CD4-positive, alpha-beta T cell (primary cell): ENCODE measurements at places on chromosomes 1 and 21.

DNA sequence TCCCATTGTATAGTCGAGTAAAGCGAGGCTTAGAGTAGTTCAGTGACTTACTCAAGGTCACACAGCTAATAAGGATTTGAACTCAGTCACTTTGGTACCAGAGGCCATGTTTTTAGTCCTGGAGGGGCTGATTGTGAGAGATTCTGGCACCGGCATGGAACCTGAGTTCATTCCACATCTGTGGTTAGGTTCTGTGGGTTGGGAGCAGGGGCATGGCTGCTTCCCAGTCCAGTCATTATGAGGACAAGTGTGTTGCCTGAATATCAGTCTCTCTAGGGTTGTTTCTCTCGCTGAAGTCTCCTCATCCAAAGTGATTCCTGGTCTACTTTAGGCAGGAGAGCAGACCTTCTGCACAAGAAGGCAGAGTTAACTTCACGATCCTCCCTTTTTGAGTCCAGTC is 90.6 kb downstream of the C1orf94 start:
- H3K4me3 ChIP-seq, result no peak overlapping the region
- H3K27me3 ChIP-seq, result peaks cover 4% of the 10 kb centered on the region
- DNase-seq, result no peak
- H3K4me1 ChIP-seq, result no peaks in the 10 kb centered on the region
- no peaks in the 10 kb centered on the region for H3K36me3 ChIP-seq
- no peak overlapping the region for H3K27ac ChIP-seq

- H3K27ac ChIP-seq, result no peak overlapping the region
- peaks cover 12% of the 10 kb centered on the region for H3K4me1 ChIP-seq
- no peak for DNase-seq
- no peak overlapping the region for H3K4me3 ChIP-seq
Observed at GRCh38 chr1:224201383-224201782, 18.3 kb downstream of the DEGS1 start.

GRCh38 chr1:150512846-150513245 is 2.7 kb upstream of the FALEC start:
- DNase-seq, result no peak
- peaks cover 17% of the 10 kb centered on the region for H3K4me1 ChIP-seq
- H3K27me3 ChIP-seq, result no peaks in the 10 kb centered on the region
- no peak overlapping the region for H3K4me3 ChIP-seq

DNA sequence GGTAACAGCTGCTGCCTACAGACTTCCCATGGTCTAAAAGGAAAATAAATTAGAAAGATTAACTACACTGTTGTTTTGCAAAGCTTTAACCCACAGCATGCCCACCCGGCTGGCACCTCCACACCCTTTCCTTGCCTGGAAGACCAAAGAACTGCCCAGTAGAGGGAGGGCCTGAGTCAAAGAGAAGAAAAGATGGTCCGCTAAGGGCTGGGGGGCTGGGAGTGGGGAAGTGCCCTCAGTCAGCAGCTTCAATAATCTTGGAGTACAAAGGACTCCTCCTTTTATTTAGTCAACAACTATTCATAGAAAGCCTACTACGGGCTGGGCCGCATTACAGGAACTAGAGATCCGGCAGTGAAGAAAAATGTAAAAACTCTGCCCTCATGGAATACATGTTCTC is 40.6 kb downstream of the ERI3 start:
- H3K36me3 ChIP-seq, result peaks cover 76% of the 10 kb centered on the region
- DNase-seq, result no peak
- H3K4me3 ChIP-seq, result no peak overlapping the region
- H3K27ac ChIP-seq, result no peak overlapping the region
- peaks cover 3% of the 10 kb centered on the region for H3K4me1 ChIP-seq

- no peak for DNase-seq
- H3K36me3 ChIP-seq, result no peaks in the 10 kb centered on the region
- no peaks in the 10 kb centered on the region for H3K27me3 ChIP-seq
- H3K4me1 ChIP-seq, result peaks cover 3% of the 10 kb centered on the region
Observed at GRCh38 chr21:38220270-38220737, 36.5 kb upstream of the KCNJ15 start.

DNA sequence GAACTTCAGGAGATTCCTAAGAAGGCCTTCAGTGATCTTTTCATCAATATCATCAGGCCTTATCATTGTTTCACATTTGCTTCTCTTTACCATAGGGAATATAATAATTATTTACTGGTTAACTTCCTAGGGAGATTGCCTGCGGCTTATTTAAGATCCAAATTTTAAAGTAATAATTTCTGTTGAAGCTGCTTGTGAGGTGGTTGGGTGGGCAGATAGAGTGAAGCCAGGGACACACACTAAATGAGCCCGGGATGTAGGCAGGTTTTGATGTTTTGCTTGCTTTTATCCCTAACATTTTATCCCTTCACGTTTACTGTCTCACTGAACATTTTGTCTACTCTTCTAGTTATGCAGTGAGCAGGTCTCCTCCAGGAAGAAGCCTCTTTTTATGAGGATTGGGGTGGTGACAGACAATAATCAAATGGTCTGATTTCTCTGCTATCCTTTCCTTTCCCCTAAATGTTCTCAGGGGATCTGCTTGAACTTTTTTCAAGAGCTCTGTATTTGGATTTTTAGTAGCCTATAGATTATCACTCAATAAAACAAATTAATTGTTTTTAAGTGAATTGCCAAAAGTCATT is 164.7 kb downstream of the RUNX1 start:
- H3K27ac ChIP-seq, result no peak overlapping the region
- no peak overlapping the region for H3K4me3 ChIP-seq
- H3K36me3 ChIP-seq, result peaks cover 22% of the 10 kb centered on the region
- no peak for DNase-seq

DNA sequence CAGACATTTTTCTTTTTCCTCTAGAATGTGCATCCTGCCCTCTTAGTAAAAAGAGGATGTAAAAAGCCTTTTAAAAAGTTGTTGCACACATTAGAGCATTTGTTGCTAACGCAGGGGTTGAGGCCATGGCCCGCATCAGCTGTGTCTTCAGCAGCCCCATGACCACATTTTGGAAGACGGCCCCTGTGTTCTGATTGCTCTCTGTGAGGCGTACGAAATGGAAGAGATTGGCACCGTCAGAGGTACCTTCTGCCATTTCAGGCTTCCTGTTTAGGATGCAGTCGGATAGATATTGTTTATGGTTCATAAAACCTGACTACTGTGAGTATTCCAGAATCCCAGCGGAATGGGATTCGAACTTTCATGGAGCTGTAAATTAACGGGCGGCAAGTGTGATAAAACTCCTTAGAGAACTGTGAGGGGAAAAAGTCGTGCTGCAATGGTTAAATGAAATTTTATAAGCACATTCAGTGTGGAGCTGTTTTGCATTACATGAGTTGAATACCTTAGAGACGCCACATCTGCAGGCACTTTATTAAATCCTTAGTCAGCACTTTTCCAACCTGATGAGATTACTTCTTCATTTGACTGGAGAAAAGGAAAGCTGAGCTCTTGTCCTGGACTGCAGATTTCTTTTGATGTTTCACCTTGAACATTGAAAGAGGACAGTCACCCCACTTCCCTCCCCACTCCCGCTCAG is 273.9 kb downstream of the TM2D1 start:
- DNase-seq, result no peak
- H3K27me3 ChIP-seq, result no peaks in the 10 kb centered on the region
- H3K27ac ChIP-seq, result no peak overlapping the region
- no peaks in the 10 kb centered on the region for H3K4me1 ChIP-seq
- no peaks in the 10 kb centered on the region for H3K36me3 ChIP-seq

DNA sequence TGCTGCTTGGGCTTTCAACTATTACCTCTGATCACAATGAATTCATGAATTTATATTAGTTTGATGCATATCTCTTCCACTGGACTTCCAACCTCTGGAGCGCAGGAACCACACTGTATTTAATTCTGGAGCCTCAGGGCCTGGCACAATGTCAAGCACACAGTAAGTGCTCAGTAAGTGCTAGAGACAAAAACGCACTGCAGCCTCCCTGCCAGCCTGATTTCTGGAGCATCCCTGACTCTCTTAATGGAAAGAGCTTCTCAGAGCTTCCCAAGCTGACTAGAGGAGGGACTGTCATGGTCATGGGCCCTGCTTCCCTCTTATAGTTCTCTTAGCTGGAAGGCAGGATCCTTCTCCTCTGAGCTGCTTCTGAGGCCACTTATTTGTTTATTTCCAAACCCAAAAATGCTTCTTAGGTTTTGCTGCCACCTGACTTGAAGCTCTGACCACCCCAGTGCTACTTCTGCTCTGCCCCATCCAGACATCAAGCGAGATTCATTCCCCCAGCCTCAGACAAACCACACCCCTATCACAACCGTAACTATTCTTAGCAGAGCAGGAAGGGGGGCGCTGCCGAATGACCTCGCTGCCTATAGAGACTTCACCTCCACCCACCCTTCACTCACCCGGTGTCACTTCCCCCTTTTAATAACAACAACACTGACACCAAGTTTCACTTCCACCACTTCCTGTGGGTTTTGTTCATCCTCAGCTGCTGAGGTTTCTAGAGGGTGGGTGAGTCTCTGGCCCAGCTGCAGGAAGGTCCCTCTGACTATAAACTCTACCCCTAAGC is 33.6 kb downstream of the NUAK2 start:
- peak; percentile 84 for DNase-seq
- H3K27ac ChIP-seq, result peak overlapping the region; percentile 65
- H3K4me3 ChIP-seq, result peak overlapping the region; percentile 22
- H3K4me1 ChIP-seq, result peaks cover 85% of the 10 kb centered on the region
- no peaks in the 10 kb centered on the region for H3K27me3 ChIP-seq

DNA sequence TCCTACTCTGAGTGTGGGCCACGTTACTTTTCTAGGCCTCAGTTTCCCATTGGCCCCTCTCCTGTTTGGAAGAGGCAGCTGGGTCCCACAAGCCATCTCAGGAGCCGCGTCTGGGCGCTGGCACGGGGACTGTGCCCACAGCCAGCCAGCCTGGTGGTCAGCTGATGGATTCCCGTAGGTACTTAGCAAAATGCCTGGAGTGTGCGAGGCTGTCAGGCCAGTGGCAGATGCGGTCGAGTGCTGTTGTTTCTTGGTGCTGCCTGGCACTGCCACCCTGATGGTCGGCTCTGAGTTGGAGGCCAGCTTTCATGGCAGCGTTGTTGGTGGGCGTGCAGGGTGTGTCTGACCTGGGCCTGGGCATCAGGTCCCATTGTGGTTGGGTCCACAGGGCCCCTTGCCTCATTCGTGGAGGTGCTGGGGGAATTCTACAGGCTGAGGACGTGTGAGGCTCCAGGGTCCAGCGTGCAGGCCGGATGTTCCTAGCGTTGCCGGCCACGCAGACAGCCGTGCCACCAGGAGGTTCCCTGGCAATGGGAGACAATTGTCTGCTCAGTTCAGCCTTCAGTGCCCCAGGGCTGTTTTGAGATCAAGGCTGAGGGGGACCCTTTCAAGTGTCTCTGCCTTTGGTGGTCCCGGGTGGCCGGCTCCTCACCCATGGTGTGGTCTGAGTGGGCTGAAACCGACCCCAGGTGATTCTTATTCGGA is 20.9 kb downstream of the SKI start:
- no peak for DNase-seq
- H3K4me1 ChIP-seq, result peaks cover 94% of the 10 kb centered on the region
- no peak overlapping the region for H3K4me3 ChIP-seq
- peaks cover 39% of the 10 kb centered on the region for H3K36me3 ChIP-seq
- no peak overlapping the region for H3K27ac ChIP-seq

DNA sequence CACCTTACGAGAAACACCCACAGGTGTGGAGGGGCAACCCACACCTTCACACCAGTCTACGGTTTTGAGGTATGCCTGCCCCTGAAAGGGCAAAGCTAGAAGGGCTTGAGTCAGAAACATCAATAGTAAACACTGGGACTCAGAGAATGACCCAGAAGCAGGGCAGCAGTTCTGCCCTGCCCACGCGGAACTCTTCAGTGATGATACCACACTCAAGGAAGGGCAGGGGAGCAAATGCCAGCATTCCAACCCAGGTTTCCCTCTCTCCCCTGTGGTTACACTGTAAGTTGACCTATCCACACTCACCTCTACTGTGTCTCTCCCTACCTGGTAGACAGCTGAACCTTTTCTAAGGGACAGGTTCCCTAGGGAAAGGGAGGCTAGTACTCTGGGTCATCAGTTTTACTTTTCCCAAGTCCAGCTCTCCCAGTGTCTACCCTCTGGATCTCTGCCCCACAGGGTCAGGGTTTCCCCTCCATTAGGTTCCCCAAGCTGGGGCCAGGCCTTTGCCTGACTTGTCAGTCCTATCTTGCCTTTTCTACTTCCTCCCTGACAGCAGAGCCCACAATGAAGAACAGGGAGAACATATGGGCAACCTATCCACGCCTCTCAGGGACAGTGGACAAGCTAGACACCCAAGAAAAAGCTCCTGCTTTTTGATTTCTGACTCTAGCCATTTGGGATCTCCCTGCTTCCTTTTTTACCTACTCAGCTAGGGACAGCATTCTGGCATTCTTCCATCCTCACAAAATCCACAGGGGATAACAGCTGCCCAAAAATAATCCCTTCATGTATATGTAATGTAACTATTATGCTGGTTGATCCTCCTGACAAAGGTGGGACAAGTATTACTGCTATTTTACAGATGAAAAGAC is 3.0 kb downstream of the F11R start:
- peaks cover 35% of the 10 kb centered on the region for H3K4me1 ChIP-seq
- no peak overlapping the region for H3K27ac ChIP-seq
- H3K4me3 ChIP-seq, result no peak overlapping the region
- no peaks in the 10 kb centered on the region for H3K36me3 ChIP-seq
- no peak for DNase-seq

DNA sequence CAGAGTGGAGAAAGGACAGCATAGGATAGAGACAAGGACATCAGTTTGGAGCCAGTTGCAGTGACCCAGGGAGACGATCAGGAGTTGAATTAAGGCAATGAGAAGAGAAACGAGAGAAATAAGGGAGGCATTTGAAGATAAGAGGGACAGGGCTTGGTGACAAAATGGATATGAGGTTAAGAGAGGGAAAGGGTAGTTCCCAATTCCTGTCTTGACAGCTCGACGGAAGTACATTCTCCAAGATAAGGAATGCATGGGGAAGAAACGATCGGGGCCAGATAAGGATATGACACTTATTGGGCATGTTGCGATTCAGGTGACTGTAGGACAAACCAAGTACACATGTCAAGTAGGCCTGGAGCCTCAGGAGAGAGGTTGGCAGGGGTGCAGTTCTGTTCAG is 18.7 kb upstream of the KCNN3 start:
- DNase-seq, result no peak
- no peaks in the 10 kb centered on the region for H3K36me3 ChIP-seq
- H3K4me1 ChIP-seq, result no peaks in the 10 kb centered on the region
- H3K27me3 ChIP-seq, result no peaks in the 10 kb centered on the region

- no peak for DNase-seq
- H3K4me1 ChIP-seq, result no peaks in the 10 kb centered on the region
- no peak overlapping the region for H3K27ac ChIP-seq
- no peak overlapping the region for H3K4me3 ChIP-seq
- no peaks in the 10 kb centered on the region for H3K27me3 ChIP-seq
- no peaks in the 10 kb centered on the region for H3K36me3 ChIP-seq
Observed at GRCh38 chr1:87497380-87498203, 168.9 kb downstream of the LMO4 start.

DNA sequence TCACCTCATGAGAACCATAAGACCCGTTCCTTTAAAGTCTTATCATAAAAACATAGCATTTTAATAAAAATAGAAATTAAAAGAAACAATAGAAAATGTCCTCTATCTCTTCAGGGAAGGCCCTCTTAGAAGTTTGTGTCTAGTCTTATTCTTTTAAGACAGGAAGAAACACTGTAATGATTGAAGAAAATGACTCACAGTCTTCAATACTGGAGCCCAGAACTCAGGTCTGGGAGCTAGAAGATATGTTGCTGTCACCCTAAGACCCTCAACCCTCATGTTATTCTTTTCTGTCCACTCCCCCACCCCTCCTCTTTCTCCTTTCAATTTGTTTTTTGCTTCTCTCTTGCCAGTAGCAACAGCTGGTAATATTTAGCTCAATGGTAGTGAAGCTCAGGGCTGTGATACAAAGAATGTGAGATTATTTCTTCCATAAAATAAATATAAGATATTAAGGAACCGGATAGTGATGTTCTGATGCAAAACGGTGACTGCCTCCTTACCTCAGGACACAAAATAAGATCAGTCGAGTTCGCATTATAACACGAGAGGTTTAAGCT is 12.0 kb downstream of the DUSP10 start:
- peaks cover 20% of the 10 kb centered on the region for H3K4me1 ChIP-seq
- no peak for DNase-seq
